ENCODE measurements at places on chromosomes 3 and 15.

DNA sequence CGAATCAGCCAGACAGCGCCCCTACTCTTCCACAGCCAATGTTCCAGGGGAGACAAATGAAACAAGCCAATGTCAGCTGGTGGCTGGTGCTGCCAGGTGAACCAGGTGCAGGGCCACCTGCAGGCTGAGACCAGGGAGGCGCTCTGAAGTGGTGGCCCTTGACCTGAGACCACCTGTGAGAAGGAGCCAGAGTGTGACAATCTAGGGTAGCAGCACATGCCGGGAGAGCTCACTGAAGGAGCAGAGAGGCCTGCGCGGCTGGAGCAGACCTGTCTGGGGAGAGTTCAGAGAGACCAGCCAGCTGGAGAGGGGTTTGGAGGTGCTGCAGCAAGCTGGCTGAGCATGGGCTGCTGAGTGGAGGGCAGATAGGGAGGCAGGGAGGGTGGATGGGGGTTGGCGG is 693 bp upstream of the STAB1 start:
- DNase-seq: no peak

DNA sequence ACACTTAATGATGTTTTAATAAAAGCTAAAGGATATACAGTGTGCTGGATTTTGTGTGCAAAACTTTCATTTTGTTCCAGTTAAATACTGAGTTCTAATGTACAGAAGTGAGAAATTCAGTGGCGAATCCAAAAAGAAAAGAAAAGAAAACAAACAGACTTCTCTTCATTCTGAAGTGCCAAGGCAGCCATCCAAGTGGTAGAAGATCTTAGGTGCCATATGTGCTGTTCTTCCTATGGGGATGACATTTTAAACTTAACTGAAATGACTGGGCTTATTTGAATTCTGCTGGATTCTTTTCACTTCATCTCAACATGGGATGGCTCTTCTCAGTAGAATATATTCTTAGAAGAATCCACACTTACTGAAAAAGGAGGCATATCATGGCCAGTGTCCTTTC is 416.5 kb downstream of the ROBO2 start:
- DNase-seq: no peak

GRCh38 chr3:141441381-141442364 is 45.2 kb upstream of the RASA2 start:
- DNase-seq: peak; percentile 88

DNA sequence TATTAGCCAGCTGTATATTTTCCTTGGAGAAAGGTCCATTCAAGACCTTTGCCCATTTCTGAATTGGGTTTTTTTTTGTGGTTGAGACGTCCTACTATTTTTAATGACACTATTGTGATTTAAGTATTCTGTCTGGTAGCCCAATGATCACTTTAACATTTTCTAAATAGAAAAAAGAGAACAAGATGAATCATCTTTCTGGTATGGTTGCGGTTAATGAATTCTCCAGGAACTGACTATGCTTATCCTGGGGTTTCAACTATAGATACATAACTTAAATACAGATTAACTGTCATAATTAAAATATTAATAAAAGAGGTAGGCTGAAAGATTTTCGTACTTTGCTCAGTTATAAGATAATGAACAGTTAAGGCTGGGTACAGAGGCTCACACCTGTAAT is 51.9 kb downstream of the PBRM1 start:
- DNase-seq: no peak

GRCh38 chr3:98594628-98595324 is 1.4 kb upstream of the CPOX start:
- DNase-seq: no peak

DNA sequence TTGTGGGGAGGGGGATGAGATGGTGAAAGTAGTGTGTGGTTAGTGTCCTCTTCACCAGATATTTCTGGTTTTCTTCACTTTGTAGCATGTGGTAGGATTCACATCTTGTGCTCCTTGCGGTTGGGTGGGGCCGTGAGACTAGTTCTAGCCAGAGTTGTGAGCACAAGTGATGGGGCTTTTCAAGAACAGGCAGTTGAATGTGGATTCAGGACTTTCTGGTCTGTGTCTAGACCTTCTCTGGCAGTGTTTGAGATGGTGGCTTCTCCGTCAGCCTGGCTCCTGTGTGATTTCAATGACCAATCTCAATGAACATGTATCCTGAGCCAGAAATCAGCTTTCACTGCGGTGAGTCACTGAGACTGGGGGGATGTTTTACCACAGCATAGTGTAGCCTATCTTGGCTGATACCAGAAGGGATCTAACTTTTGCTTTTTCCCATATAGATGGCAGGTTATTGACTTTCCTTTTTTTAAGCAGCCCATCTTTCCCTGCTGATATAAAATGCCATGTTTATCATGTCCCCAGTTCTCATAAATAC is 82.6 kb downstream of the RPLP1 start:
- no peak for DNase-seq

DNA sequence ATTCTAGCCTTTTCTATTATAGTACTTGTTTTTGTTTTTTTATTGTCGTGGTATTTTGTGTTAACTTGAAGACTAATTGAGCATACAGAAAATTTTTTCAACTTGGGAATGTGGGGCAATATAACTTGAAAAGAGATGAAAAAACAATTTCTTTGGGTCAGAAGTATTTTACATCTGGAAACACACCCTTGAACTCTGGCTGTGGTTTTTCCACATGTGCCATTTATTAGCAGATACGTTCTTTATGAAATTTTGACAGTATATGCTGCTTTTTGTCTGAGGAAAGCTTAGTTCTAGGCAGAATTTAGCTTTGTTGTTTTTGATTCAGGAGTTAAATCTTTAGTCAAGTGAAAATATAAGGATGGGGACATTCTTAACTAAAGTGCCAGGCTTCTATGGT is 44.7 kb downstream of the TCF12 start:
- DNase-seq: no peak

DNA sequence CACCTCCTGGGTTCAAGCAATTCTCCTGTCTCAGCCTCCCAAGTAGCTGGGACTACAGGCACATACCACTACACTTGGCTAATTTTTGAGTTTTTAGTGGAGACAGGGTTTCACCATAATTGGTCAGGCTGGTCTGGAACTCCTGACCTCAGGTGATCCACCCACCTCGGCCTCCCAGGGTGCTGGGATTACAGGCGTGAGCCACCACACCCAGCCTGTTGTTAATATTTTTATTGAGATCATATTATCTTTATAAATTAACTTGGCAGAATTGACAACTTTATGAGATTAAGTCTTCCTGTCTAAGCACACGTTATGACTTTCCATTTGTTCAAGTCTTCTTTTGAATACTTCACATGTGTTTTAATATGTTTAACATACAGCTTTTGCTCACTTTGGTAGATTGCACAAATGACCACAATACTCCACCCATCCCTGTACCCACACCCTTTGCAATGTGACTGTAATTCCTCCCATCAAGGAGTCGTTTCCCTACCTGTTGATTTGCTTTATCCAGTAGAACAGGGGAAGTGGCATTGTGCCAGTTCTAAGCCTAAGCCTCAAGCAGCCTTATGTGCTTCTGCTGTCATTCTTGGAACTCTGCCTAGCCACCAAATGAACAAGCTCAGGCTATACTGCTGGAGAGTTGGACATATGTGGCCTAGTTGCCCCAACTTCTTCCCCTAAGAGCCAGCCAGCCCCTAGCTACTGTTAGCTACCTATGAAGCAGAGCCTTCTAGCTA is 8.2 kb downstream of the XYLB start:
- DNase-seq: no peak
